ENCODE measurements at places on chromosomes 2 and 18.

DNA sequence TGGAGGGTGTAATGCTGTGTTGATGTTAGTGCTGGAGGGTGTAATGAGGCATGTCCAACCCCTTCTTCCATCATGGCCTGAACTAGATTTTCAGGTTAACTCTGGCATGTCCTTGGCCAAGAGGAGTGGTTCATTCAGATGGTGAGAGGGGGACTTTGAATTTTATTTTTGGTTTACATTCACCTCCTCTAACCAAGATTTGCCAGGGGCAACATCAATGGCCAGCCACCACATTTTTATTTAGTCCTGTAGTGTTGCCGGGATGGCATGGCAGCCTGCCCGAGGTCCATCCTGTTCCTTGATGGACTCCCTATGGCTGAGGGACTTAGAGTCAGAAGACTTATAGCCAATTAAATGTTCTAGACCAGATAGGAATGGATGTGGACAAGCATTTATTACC is 484.6 kb upstream of the HS6ST1 start:
- DNase-seq: no peak

GRCh38 chr2:133843091-133843490 is 274.8 kb upstream of the NCKAP5 start:
- no peak for DNase-seq

DNA sequence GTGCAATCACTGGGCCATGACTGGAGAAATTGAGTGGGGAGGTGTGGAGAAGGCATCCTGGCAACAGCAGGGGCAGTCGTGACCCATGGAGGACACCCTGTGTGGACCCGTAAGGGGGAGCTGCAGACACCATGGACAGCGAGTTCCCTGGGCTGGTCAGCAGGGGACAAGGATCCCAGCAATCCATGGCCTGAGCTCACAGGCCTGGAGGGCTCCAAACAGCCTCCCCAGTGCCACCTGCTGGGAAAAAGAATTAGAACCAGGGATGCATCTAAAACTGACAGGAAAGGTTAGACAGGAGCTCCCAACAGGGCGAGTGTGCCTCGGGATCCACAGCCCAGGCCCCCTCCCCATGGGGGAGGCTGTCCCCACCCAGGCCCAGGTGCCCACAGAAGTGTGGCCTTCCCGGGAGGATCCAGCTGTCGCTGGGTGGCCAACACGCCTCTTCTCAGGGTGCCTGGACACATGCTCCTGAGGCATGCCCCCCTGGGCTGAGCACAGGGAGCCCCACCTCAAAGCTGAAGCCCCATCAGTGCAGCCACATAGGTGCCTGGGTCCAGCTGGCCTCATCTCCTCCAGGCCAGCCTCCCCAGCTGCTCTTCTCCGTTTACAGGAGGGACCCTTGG is 20.5 kb upstream of the KIF1A start:
- DNase-seq: no peak

GRCh38 chr2:19991895-19992294 is 2.0 kb upstream of the WDR35 start:
- DNase-seq: no peak

DNA sequence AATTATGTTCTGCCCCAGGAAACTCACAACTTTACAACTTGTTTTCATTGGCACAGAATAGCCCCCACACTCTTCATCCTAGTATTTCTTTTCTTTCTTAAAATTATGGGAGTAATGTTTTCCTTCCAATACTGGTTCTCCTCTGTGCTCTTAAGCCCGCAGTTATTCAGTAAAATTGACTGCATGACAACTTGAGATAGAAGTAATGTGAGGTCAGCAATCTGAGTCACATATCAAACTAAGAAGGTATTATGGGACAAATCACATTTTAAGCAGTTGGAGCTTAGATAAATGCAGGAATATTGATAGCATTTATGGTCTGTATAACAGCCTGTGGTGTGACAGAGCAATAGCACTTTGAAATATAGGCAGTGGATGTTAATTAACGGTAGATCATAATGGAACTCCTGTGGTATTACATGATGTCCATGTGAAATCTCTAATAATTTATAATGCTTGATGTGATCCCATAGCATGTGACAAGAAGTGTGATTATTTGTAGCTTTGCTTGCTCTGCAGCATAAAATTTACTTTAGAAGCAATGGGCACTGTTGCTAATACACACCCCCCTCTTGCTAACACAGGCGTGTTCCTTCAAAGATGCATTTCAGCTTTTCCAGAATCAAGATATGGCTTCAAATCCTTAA is 351.4 kb upstream of the CDH20 start:
- no peak for DNase-seq

DNA sequence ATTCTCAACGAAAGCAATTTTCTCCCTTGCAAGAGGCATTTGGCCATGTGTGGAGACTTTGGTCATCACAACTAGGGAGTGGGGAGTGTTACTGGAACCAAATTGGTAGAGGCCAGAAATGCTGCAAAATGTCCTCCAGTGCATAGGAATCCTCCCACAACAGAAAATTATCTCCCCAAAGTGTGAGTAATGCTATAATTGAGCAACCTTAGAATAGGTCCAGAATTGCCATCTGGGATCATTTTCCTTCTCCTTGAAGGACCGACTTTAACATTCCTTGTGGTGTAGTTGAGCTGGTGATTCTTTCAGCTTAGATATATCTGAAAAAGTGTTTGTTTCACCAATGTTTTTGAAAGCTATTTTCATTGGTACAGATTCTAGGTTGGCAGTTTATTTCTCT is 111.2 kb upstream of the SMIM21 start:
- no peak for DNase-seq

- DNase-seq: no peak
Observed at GRCh38 chr18:13028869-13029268, 37.7 kb downstream of the CEP192 start.

DNA sequence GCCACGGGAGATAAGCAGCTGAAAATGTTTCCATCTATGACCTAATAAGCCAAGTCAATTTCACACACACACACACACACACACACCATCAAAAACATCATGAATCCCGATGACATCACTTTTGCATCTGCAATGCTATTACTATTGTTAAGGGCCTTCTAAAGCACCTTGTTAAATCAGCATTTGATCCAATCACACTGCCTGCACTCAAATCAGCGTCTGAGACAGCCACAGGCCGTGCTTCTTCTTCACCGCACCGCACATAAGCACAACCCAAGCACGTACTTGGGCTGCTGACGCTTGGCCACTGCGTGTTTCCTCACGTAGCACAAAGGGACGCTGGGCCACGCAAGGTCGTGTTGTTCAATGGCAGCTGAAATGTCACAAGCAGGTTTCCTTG is 15.8 kb upstream of the MTCL1 start:
- DNase-seq: no peak

DNA sequence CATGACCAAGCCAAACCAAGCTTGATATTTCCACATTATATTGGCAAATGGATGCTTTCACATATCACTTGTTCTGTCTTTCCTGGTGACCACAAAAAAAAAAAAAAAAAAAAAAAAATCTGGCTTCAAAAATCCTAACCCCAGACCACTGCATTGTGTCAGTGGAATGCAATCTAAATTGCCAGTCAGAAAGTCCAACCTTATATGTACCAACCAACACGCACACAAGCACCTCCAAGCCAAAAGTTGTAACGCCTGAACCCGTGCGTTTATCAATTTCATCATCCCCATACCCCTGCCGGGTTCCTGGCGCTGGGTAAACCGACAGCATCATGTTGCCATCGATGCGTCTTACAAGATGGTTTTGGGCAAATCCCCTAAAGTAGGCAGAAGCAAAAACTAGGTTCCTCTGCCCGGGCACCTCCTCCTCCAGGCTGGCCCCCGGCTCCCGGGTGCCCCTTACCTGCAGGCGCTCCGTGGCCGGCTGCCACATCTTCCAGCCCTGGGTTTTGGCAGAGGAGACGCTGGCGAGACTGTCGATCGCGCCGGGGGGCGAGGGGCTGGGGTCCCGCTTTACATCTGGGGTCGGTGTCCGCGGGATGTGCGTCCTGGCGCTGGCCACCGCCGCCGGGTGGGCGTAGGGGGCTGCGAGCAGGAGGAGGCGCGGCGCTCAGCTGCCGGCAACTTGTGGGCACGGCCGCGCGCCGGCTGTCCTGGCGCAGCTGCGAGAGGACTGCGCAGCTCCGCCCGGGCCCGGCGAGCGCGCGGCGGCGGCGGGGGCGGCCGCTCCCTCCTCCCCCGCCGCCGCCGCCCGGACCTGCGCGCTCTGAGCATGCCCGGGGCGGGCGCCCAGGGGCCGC is at the start of gene PID1:
Gene PID1 (minus strand): TSS at position 737 of the 860 bp plus-strand sequence. CDS start 244 bp downstream, at position 493.
- DNase-seq: no peak

DNA sequence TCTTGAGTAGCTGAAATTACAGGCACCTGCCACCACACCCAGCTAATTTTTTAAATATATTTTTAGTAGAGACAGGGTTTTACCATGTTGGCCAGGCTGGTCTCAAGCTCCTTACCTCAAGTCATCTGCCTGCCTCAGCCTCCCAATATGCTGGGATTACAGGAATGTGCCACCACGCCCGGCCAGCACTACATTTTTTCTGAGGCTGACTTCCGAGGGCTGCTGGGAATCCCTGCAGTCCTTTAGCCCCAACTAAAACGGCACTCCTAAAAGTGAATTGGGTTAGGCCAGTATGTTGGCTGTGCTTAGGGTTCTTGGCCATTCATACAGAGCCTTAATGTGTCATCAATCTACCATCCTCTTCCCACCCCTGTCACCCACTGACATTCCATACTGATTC is 375.4 kb downstream of the DCC start:
- DNase-seq: no peak

Measured in stimulated activated CD4-positive, alpha-beta T cell treated with anti-CD3 and anti-CD28 coated beads, TNF-alpha, amount 100 ng/mL, for 24 hours (primary cell).